ENCODE measurements at places on chromosomes 5 and 9.

DNA sequence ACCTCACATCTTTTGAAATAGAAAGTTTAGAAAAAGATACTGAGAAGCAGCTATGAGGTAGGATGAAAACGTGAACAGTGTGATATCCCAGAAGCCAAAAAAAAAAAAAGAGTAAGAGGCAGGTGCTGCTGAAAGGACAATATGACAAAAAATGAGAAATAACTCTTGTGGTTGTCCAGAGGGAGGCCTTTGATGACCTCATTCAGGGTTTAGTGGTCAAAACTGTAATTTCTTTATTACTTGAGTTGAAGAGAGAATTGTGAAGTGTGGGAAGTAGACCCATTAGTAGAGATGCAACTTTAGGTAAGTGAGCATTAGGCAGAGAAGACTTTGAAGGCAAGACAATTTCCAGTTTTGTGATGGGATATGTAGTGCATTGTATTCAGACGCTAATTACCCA is 1306.3 kb upstream of the ACO1 start:
- H3K4me3 ChIP-seq = no peak overlapping the region
- H3K4me1 ChIP-seq = no peaks in the 10 kb centered on the region
- no peak overlapping the region for H3K27ac ChIP-seq
- H3K27me3 ChIP-seq = peaks cover 3% of the 10 kb centered on the region
- H3K36me3 ChIP-seq = no peaks in the 10 kb centered on the region
- no peak for DNase-seq

DNA sequence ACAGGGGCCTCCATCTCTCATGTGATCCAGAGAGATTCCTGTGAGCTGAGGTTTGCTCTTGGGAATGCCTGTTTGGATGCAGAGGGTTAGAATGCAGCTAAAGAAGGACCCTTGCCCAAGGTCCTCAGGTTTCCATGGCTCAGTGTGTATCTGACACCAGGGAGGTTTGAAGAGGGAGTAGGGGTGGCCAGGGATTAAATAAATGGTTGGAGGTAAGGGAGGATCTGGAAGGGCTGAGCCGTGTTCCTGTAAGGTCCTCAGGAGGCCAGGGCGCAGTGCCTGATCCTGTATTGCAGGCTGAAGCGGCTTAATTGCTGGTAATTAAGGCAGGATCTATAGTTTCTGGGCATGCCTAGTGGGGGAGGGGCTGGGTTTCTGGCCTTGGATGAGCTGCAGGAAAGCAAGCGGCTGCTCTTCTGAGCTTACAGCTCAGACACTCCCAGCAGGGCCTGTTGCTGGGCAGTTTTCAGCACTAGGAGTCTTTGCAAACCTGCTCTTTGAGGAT is 41.5 kb upstream of the MAP1B start:
- no peak overlapping the region for H3K4me3 ChIP-seq
- no peaks in the 10 kb centered on the region for H3K36me3 ChIP-seq
- DNase-seq = no peak
- no peak overlapping the region for H3K27ac ChIP-seq
- H3K4me1 ChIP-seq = no peaks in the 10 kb centered on the region

GRCh38 chr5:124825983-124826337 is 79.5 kb upstream of the ZNF608 start:
- no peak overlapping the region for H3K27ac ChIP-seq
- no peaks in the 10 kb centered on the region for H3K4me1 ChIP-seq
- DNase-seq = no peak
- no peak overlapping the region for H3K4me3 ChIP-seq
- H3K27me3 ChIP-seq = no peaks in the 10 kb centered on the region
- no peaks in the 10 kb centered on the region for H3K36me3 ChIP-seq

DNA sequence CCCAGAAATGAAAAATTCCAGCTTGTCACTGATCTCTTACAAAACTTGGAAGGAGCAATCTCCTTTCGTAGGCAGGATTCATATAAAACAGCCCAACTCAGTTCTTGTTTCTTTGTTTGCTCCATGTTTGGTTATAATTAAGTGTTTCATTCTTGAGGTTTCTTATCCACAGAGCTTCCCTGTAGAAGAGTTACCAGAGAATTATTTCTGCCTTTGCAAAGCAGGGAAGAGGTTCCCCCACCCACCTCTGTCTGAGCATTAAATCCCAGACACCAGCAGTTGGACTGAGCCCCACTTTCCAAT is 34.1 kb upstream of the RAI14 start:
- no peak overlapping the region for H3K4me3 ChIP-seq
- no peaks in the 10 kb centered on the region for H3K27me3 ChIP-seq
- no peaks in the 10 kb centered on the region for H3K4me1 ChIP-seq
- no peak for DNase-seq
- no peak overlapping the region for H3K27ac ChIP-seq
- H3K36me3 ChIP-seq = no peaks in the 10 kb centered on the region

Data from activated T-helper 1 cell treated with anti-CD3 and anti-CD28 coated beads, Interleukin-12 subunit alpha, Interleukin-12 subunit beta, Interleukin-2, Interleukin-4 antibody, amounts not matched to agents 30 ng/mL and 10 ng/mL and 1 ng/mL, durations not matched to agents 14 hours and 24 hours and 36 hours (primary cell).